ENCODE measurements at places on chromosomes 5 and 9.

DNA sequence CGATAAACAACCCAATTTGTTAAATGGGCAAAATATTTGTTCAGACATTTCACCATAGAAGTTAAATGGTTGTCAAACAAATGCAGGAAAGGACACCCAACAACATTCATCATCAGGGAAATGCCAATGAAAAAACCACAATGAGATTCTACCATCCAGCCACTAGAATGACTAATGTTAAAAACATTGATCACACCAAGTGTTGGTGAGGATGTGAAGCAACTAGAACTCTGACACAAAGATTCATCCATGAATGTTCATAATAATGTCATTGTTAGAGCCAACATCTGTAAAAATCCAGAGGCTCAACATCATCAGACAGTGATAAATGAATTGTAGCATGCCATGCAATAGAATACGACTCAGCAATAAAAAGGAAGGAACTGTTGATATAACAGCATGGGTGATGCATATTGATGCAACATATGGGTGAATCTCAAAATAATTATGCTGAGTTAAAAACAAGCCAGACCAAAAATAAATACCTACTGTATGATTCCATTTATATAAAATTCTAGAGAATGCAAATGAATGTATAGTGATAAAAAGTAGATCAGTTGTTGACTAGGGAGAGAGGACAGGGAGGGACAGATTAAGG, 55.9 kb upstream of the UNC5A start:
- DNase-seq: peak; percentile 84

- DNase-seq: no peak
Measured at GRCh38 chr5:157267025-157267424, 1.1 kb downstream of the CYFIP2 start.

GRCh38 chr5:180332051-180332517, 21.1 kb downstream of the GFPT2 start:
- DNase-seq: no peak

DNA sequence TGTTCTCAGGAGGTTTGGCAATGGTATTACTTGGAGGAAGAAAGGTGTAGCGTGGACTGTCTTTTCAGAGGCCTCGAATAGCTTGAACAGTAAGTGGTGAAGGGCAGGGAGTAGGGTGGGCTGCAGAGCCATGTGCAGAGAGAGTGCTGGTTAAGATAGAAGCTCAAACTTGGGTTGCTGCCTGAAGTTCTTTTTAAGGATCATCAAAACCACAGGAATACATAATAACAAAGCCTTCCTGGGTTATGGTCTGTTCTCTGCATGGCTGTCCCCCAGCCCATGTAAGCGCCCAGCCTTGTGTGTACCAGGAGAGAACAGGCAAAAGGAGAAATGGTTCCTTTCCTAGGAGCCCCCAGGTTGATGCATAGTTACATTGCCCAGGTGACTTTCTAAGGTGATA, 43.9 kb downstream of the RCL1 start:
- DNase-seq: no peak

- DNase-seq: no peak
Measured at GRCh38 chr9:34563262-34563661, 26.3 kb downstream of the CNTFR start.

DNA sequence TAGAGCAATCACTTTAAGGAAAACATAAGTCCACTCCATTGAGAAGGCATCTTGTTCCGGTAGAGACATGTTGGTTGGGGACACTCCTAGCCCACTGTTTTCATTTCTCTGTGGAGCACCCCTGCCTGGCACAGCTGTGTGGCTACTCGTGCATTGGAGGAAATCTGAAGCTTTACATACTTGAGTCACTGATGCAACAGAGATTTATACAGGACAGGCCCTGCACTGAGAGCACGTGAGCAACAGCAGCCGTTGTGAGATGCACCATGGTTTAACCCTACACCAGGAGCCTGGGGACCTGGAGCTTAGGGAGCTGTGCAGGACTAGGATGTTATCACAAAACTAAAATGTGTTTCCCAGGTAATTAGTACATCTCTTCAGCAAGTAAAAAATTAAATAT, 230.7 kb upstream of the IRX1 start:
- DNase-seq: no peak

DNA sequence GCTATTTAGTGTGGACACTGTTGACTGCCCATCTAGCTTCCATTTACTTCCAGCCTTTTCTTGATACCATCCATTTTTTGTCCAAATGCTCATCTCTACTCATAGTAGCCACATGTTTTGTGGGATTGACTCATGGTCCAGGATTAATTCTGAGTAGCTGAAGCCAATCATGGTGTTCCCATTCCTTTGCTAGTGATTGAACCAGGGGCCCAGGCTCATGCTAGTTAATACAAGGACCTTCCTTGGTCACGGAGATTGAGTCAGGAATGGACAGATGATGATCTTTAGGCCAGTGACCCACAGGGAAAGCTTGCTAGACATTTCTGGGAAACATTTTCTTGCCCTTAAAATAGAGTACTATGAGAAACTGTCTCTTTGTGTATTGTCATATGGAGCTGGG, 272.9 kb upstream of the RIOK2 start:
- DNase-seq: no peak

- DNase-seq: peak; percentile 84
Measured at GRCh38 chr5:136106351-136107031, 26.2 kb upstream of the SMAD5 start.

DNA sequence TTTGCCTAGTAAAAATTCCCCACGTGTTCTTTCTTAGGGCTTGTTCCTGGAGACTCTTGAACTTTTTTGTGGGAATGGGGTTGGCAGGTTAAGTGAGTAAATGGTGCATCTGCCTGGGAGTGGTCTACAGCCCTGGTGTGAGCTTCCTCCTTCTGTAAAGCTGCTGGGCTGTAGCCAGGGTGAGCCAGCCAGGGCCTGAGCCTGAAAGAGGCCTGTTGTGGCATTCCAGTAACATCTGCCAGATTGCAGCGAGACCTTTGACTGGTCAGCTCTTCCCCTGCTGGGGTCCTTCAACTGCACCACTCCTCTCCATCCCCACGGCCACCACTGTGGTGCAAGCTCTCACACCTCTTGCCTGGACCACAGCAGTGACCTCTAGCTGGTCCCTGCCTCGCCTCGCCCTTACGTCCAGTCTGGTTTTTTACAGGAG, 47.5 kb downstream of the SLC22A5 start:
- no peak for DNase-seq

GRCh38 chr5:74240783-74241750, 399.5 kb downstream of the ENC1 start:
- DNase-seq: no peak

GRCh38 chr9:34484678-34485077, 26.1 kb downstream of the DNAI1 start:
- DNase-seq: no peak

DNA sequence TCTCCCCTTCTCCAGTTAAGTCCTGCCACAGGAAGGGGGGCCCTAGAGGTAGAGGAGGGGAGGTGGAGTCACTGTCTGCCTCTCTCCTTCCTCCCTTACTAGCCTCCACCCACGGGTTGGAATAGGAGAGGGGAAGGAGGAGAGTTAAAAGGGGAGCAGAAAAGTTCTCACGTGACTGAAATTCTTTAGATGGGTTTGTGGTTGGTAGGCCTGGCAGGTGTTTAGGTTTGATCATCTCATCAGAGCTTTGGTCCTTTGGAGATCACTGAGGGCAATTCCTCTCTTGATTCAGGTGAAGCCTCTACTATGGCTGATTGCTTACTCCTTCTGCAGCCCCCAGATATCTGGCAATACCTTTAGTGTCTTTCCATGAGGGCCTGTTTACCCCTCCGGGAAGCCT, 24.9 kb upstream of the C5orf63 start:
- DNase-seq: no peak

DNA sequence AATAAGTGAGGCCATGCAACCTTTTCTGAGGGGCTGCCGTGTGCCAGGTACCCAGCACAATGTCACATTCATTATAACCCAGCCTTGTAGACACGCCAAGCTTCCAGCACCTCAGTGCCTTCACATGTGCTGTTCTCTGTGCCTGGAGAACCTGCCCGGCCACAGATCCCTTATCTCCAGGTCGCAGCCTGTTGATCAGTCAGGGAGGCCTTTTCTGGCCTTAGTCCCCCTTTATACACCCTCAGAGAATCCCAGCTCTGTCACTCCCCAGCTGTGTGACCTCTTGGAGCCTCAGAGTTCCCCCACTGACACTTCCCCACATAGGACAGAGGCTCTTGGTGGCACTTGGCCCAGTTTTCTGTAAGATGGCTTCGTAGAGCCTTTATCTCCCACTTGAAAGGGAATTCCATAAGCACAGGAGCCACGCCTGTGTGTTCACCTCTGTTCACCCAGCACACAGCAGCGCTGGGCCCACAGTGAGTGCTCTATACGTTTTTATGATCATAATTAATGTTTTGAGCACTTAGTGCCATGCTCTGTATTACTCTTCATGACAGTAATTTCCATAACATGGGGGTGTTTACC, 38.7 kb downstream of the NEURL1B start:
- no peak for DNase-seq

- peak; percentile 25 for DNase-seq
Measured at GRCh38 chr5:62152394-62153087, 153.5 kb upstream of the KIF2A start.

DNA sequence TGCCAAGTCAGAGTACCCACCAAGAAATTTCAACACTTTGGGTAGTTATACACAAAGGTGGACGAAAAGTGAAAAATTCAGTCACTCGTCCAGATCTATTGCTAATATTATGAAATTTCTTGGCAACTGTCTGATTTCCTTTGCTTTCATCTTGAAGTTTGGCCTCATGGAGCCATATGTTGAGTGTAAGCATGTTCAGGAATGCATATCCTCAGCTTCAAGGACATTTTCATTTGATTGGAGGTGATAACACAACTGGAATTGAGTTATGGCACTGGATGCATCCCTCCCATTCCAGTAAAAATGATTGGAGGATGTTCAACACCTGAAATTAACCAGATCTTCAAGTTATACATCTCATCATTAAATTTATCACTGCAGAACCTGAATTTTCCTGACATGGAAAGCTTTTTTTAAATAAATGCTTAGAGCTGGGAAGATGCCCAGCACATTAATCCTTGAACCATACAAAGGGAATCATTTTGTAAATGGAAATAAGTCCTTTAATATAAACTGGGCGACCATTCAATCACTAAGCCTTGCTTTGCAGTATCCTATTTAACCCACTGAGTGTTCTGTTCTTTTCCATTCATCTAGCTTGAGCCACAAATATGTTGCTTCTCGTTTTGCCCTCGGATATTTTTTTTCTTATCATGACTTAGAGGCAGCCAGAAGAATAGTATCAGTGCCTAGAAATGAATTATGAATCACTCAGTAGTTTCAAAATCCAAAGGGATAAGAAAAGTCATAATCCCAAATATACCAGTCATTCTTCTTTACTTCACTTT, 273.7 kb upstream of the PIK3R1 start:
- DNase-seq: no peak

GRCh38 chr5:76583163-76584047, 39.8 kb downstream of the F2RL2 start:
- peak; percentile 37 for DNase-seq

GRCh38 chr5:36397901-36398536, 96.3 kb upstream of the RANBP3L start:
- peak; percentile 55 for DNase-seq

- no peak for DNase-seq
Measured at GRCh38 chr5:66880401-66880800, 284.2 kb downstream of the MAST4 start.

DNA sequence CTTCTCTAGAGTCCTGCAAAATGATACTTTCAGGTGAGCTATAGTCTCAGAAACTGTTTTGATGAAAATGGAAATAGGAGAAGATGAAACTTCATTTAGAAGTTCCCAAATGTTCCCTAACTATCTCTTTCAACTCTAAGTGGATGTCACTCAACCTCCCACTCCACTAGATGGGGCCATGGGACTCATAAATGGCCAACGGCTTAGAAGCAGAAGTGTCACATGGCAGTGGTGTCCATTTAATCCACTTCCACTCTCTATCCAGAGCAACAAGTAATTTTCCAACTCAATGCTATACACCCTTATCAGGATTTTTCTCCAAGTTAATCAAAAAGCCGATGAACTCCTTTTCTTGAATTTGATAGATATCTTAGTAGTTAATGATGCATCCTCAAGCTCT, 295.7 kb downstream of the EDIL3 start:
- DNase-seq: no peak

GRCh38 chr5:95975703-95976102, 14.1 kb upstream of the ELL2 start:
- DNase-seq: no peak

DNA sequence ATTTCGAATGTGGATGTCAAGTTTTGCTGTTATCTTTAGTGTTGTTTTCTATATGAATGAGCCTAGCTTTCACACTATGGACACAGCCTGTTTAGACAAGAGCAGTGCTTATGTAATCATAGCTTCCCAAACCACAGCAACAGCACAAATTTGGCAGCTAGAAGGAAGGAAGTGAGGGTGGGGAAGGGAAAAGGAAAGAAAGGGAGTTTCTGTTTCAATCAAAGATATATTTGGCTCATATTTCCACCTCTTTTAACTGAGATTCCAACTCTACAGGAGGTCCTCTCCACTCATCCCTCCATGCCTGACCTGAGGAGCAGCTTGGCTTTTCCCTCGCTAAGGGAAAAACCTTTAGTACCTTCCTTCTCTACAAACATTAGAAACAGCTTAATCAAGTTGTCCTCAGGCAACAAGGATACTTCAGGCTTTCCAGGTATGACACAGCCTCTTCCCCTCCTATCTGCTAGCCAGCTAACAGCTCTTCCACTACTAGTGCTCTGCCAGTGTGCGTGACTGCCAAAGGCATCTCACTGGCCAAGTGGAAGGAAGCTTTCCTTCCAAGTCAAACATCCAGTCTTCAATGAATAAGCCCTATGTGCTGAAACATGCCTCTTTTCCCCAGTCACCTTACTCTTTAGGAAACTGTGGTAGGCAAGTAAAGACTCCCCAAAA, 268.6 kb upstream of the PTGER4 start:
- no peak for DNase-seq

- DNase-seq: no peak
Measured at GRCh38 chr5:136043551-136043950, 14.8 kb downstream of the TGFBI start.

DNA sequence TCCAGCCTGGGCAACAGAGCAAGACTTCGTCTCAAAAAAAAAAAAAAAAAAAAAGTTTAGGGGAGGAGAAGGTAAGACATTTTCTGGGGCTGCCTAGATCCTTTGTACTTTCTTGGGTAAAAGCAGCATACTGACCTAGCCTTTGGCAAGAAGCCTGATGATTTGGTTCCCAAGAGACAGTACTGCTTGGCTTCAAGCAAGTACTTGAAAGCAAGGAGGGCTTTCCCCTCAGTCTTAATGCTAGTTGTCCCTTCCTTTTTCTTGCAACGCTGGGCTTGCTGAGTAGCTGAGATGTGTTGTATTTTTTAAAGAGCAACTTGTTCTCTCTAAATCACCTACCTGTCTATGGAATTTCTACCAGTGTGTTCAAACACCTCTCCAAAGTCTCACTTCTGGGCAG, 76.2 kb downstream of the INSYN2B start:
- peak; percentile 28 for DNase-seq

GRCh38 chr9:125707472-125707804, 430 bp upstream of the MAPKAP1 start:
- no peak for DNase-seq

- DNase-seq: no peak
Measured at GRCh38 chr9:116791326-116791725, 104.2 kb downstream of the TRIM32 start.

GRCh38 chr5:18496041-18496440, 861.8 kb downstream of the TAF11L14 start:
- DNase-seq: no peak

All from brain (organoid and tissue), 16 donors.